ENCODE measurements at places on chromosomes 12 and 14. TPM values are rescaled to one million over a fixed set of nuclear protein-coding genes. Genes with fewer than 3 reads are reported as not detected.

- DNase-seq = no peak
Measured at GRCh38 chr12:76766161-76766560, 2.2 kb downstream of the ZDHHC17 start.

GRCh38 chr12:65232476-65233077 lies 45.9 kb upstream of the MSRB3 start:
- DNase-seq = peak; percentile 52

GRCh38 chr12:3103806-3104205 lies 26.6 kb downstream of the TSPAN9 start:
- DNase-seq = no peak

KRT1 gene
- total RNA-seq = not detected

GRCh38 chr14:66242001-66242400 lies 244.2 kb upstream of the CCDC196 start:
- DNase-seq = no peak

Measured in A673 (cell line).